ENCODE measurements at places on chromosomes 1 and 21.
A peak's percentile ranks its signal among the peaks of the same experiment; 100 is the strongest.

DNA sequence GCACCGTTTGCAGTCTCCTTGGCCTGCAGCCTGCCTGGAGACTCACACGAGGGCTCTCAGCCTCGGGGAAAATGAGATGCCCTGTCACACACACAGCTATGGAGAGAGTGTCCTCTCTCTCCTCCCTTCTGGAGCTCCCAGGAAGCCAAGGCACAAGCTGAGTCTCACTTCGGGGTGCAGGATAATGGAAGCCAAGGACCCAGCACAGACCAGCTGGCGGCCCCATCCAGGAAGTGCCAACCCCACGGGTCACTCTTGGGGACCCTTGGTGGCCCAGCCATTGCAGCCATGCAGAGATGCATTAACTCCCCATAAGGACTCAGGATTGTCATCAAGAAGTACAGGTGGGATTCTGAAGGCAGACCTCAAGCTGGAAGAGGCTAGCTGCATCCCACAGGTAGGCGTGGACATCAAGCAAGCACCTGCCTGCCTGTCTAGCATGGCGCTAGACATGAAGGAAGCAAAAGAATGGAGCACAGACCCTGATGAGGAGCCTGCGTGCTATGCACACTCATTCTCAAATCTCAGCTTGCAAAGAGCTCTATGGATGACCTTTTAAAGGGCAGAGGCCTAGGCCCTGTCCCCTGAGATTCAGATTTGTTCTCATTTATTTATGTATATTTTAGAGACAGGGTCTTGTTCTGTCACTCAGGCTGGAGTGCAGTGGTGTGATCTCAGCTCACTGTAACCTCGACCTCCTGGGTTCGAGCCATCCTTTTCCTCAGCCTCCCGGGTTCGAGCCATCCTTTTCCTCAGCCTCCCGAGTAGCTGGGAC is 49.9 kb downstream of the IRF2BP2 start:
- DNase-seq: no peak

DNA sequence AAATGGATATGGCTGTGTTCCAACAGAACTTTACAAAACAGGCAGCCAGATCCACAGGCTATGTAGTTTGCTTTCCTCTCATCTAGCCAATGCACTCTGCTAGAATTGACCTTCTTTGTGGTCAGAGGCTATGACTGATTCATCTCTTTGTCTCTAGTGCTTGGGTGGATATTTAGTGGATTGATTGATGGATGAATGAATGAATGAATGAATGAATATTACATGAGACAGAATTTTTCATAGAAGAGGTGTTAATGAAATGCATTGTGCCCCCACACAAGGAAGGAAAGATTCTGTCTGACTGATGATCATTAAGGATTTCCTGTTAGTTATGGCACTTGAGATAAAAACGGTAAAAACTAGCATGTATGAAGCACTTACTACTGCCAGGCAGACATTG is 50.5 kb upstream of the ZYG11A start:
- DNase-seq: no peak

DNA sequence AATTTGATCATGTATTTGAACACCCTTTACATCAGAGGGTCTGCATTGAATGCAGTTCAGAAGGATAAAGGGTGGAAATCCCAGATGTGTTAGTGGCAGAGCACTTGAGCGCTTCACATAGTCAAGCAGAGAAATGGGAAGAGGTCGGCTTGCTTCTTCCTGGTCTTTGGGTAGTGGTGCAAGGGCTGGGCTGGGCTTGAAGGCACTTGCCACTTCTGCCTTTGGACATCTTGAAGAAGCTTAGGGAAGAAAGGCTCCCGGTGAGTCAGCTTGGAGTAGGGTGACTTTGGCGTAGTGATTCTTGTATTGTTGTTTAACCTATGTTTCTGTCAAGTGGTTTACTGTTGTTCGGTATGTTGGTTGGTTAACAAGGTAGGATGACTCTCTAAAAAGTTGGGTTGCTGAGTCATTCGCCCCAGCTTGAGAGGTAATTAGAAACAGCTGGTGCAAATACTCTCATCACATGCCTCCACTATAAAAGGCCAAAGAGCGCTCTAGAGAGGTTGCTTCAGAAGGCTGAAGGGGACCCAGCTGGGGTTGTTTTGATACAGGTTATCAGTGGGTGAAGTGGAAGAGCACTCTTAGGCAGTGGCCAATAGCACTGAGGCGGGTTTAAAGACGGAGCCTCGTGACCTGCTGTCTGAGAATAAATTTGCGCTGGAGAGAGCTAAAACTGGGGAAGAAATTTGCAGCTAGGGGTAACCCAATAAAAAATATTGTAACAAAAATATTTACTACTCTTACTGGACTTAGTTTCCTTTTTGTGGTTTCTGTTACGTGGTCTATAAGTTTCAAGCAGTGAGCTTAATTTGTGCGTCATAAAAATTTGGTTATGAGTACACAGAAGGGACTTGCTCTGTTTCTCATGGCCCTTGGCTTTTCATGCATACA is 1.4 kb downstream of the BACH1 start:
- DNase-seq: peak; percentile 34

GRCh38 chr1:192243721-192244120 is 73.1 kb upstream of the RGS21 start:
- no peak for DNase-seq

GRCh38 chr1:193988885-193989284 is 802.5 kb upstream of the B3GALT2 start:
- DNase-seq: no peak

DNA sequence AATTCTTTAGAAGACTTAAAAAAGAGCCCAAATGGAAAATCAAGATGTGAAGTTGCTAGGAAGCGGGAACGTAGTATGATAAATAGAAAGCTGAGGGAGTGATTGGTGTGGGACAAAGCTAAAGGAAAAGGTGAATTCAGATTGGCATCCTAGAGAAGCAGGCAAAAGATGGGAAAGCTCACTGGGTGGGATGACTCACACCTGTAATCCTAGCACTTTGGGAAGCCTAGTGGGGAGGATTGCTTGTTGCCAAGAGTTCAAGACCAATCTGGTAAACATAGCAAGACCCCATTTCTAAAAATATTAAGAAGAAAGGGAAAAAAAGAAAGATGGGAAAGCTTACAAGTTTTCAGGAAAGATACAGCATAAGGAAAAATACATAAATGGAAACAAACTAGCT is 1.8 kb downstream of the MRPS21 start:
- no peak for DNase-seq

DNA sequence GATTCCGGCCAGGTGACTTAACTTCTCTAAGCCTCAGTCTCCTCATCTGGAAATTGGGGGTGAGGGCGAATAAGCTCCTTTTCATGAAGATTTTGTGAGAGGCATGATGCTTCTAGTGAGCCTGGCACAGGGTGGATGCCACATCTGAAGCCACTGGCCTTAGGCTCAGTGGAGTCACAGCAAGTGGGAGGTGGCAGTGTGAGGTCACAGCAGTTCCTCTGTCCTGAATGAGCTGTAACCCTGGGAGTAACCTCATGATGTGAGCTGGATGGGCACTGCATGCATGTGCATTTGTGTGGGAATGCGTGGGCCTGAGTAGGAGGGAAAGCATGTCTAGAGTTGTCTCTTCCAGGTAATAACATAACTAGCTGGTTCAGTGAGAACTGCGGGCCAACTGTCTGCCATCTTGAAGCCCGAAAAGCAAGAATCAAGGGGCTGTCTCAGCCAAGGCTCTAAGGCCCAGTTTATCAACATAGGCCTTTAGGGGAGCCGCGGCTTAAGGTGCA is 27.0 kb upstream of the HTR1D start:
- no peak for DNase-seq

- DNase-seq: no peak
Measured at GRCh38 chr1:96651517-96651916, 70.1 kb upstream of the PTBP2 start.

- DNase-seq: no peak
Measured at GRCh38 chr1:168279253-168279652, 1.4 kb upstream of the TBX19 start.

GRCh38 chr1:154775621-154776605 is 94.2 kb downstream of the KCNN3 start:
- no peak for DNase-seq

GRCh38 chr1:233006541-233006973 is 56.1 kb downstream of the NTPCR start:
- no peak for DNase-seq

DNA sequence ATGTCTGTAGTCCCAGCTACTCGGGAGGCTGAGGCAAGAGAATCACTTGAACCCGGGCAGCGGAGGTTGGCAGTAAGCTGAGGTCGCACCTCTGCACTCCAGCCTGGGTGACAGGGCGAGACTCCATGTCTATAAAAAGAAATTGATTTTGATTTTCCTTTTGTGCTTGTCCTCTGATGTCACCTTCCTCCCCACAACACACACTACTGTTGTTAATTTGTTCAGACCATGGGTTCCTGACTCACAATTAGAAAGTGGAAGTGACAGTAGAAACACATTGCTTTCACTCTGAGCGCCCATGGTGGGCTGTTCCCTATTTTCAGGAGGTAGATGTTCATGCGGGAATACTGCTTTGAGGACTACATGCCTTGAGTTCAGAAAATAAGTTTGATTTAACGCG is 165.5 kb upstream of the KCNJ6 start:
- DNase-seq: no peak

- no peak for DNase-seq
Measured at GRCh38 chr1:161915051-161915503, 108.6 kb downstream of the OLFML2B start.

DNA sequence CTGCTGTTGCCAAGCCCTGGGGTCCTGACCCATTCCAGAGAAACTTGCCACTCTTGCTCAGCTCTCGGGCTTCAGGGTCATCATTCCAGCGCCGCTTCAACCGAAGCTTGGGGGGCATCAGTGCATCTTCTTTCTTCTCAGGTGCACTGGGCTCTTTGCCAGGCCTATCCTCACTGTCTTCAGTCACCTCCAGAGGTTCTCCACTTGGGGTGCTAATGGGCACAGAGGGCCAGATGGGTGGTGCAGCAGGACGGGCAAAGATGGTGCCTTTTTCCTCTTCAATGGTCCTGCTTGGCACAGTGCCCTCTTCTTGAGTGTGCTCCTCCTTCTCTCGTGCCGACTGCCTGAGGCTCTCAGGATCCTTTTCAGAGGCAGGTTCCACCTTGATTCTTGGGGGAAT is 13.3 kb downstream of the ETV3 start:
- no peak for DNase-seq

DNA sequence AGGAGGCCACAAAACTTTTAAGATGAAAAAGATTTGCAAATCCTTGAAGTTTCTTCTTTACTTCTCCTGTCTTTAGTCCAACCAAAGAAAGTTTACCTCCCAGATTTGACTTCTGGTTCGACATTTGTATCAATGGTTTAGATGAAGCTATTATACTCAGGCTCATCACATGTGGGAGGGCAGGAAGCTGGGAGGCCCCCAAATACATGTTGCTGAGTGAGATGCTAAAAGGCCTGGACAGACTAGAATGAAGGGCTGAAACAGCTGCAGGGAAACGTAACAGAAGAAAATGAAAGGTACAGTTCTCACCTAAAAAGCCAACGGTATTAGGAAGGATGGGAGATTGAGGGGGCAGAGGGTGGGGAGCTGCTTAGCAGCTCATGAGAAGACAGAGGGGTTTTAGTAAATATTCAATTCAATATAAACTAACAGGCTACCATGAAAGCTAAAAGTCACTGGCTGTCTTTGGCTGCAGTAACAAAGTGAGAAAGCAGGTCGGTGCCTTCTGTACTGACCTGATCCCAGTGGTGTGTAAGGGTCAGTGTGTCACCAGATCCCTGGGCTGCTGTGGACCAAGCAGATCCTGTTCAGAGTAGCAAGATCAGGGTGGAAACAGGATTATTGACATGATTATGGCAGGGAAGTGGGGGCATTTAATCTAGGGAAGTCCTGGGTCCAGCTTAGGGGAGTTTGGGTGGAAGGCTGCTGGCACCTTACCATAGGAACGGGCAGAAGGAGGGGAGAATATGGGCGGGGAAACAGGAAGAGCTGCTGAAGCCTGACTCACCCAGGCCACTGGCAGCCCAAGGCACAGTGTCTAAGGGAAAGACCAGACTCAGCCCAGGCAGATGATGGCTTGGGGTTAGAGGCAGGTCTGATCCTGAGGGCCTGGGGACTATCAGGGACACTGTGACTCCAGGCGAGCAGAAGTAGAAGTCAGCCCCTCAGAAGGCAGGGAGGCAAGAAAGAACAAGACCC is 60.4 kb downstream of the KCNN3 start:
- no peak for DNase-seq

GRCh38 chr21:43859747-43860214 is 5.2 kb upstream of the AGPAT3 start:
- DNase-seq: no peak

- DNase-seq: no peak
Measured at GRCh38 chr1:116510361-116510760, 60.5 kb downstream of the CD58 start.
